ENCODE measurements at places on chromosomes 11 and 22. TPM values are rescaled to one million over a fixed set of nuclear protein-coding genes. Genes with fewer than 3 reads are reported as not detected.

Gene SLC22A6
- not detected for polyA plus RNA-seq

Gene CNTN5
- not detected for polyA plus RNA-seq

Gene WEE1
- polyA plus RNA-seq, result 25.4 TPM

Gene DNHD1
- polyA plus RNA-seq, result 1.6 TPM

GRCh38 chr11:74057249-74058151 is 48.6 kb upstream of the UCP3 start:
- H3K27ac ChIP-seq, result no peak overlapping the region
- no peak overlapping the region for H3K4me3 ChIP-seq
- no peaks in the 10 kb centered on the region for H3K27me3 ChIP-seq
- no peaks in the 10 kb centered on the region for H3K4me1 ChIP-seq
- H3K36me3 ChIP-seq, result peaks cover 18% of the 10 kb centered on the region
- DNase-seq, result no peak

GRCh38 chr11:33258631-33259205 is 1.5 kb downstream of the HIPK3 start:
- H3K4me1 ChIP-seq, result peaks cover 40% of the 10 kb centered on the region
- DNase-seq, result no peak
- H3K27ac ChIP-seq, result peak overlapping the region; percentile 93
- peak overlapping the region; percentile 97 for H3K4me3 ChIP-seq
- H3K27me3 ChIP-seq, result no peaks in the 10 kb centered on the region
- no peaks in the 10 kb centered on the region for H3K36me3 ChIP-seq

GRCh38 chr11:97993562-97993961 is 1027.2 kb upstream of the CNTN5 start:
- H3K27me3 ChIP-seq, result no peaks in the 10 kb centered on the region
- no peaks in the 10 kb centered on the region for H3K36me3 ChIP-seq
- no peaks in the 10 kb centered on the region for H3K4me1 ChIP-seq

DNA sequence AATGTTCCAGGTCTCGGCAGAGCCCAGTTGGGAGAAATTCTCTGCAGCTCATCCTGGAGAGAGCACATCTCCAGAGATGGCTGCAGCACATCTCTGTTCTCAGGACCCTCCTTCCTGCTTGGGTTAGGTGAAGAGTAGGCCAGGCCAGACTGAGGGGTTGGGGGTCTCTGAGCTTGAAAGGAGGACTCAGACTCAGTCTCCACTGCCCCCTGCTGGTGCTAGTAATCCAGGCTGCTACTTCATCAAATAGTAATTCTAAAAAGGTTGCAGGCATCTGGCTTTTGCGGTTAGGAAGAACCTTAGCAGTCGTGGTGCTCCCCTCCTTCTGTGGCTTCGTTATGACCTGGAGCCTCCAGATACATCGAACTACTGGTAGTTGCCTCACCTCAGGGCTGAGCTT is 9.7 kb downstream of the TUB start:
- H3K36me3 ChIP-seq, result no peaks in the 10 kb centered on the region
- H3K27ac ChIP-seq, result no peak overlapping the region
- no peak for DNase-seq
- H3K4me1 ChIP-seq, result no peaks in the 10 kb centered on the region
- H3K27me3 ChIP-seq, result no peaks in the 10 kb centered on the region

GRCh38 chr11:9397746-9398680 is 13.6 kb downstream of the IPO7 start:
- no peak for DNase-seq
- peaks cover 17% of the 10 kb centered on the region for H3K4me1 ChIP-seq
- H3K27ac ChIP-seq, result no peak overlapping the region
- H3K4me3 ChIP-seq, result peak overlapping the region; percentile 16
- H3K36me3 ChIP-seq, result peaks cover 2% of the 10 kb centered on the region
- H3K27me3 ChIP-seq, result no peaks in the 10 kb centered on the region

GRCh38 chr11:64316672-64317324 is 561 bp downstream of the TRMT112 start:
- peaks cover 8% of the 10 kb centered on the region for H3K36me3 ChIP-seq
- H3K4me3 ChIP-seq, result peak overlapping the region; percentile 89
- H3K4me1 ChIP-seq, result peaks cover 31% of the 10 kb centered on the region

DNA sequence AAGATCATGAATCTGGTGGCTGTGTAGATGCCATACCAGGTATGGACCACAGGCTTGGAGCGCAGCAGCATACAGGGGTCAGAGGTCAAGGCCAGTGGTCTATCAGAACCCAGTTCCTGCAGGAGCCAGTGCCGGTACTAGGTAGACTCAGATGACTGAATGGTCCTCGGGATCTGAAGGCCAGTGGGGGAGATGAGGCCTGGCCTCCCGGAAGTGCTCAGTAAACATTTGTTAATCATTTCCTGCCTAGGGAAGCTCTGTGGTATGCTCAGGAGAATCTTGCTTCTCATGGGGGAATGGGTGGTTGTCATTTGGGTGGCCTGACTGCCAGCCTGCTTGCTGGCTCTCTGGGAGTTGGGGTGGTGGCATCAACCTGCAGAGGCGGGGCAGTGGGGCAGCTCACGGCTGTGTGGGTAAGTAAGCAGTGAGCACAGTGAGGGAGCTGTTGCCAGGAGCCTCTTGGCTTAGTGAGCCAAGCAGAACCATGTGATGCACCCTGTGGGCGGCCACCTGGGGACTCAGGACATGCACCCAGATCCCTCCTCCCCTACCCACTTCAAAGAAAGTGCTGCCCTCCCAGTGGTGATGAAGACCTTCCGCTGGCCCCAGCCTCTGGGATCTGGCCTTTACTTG is 33.0 kb downstream of the PTPRJ start:
- peak overlapping the region; percentile 93 for H3K27ac ChIP-seq
- H3K27me3 ChIP-seq, result no peaks in the 10 kb centered on the region
- H3K36me3 ChIP-seq, result no peaks in the 10 kb centered on the region

DNA sequence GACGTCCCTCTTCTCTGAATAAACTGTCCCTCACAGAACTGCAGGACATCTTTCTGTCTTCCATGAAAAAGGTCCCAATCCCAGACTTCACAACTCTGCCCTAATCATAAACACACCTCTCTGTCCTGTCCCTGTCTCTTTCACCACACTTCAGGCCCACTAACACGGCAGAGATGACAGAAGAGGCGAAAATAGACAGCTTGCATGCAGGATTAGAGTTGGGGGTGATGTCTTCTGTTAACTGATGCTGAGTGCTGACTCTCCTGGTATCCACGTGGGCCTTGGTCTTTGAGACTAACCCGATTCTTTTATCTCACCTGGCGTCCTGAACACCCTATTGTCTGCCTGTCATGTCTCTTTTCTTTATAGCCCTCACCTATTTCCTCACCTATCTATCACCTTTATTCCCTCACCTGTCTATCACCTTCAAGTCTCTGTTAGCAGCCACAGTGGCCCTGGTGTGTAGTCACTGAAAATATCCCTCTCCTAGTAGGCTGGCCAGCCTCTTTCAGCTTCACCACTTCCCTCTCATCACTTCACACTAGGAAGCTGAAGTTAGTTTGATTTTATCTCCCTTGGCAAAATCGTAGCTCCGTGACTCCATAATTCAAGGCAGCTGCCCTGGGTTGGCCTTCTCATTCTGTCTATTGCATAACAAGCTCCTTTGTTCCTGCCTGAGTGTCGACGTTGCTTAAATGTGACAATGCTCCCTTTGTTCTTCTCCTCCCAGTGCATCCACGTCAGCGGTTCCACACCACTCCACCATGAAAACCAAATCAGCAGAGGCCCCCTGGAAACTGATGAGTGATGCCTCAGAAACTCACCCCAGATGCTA is 30.6 kb upstream of the DRD2 start:
- no peak for DNase-seq
- H3K27ac ChIP-seq, result no peak overlapping the region
- H3K4me3 ChIP-seq, result no peak overlapping the region
- no peaks in the 10 kb centered on the region for H3K36me3 ChIP-seq

DNA sequence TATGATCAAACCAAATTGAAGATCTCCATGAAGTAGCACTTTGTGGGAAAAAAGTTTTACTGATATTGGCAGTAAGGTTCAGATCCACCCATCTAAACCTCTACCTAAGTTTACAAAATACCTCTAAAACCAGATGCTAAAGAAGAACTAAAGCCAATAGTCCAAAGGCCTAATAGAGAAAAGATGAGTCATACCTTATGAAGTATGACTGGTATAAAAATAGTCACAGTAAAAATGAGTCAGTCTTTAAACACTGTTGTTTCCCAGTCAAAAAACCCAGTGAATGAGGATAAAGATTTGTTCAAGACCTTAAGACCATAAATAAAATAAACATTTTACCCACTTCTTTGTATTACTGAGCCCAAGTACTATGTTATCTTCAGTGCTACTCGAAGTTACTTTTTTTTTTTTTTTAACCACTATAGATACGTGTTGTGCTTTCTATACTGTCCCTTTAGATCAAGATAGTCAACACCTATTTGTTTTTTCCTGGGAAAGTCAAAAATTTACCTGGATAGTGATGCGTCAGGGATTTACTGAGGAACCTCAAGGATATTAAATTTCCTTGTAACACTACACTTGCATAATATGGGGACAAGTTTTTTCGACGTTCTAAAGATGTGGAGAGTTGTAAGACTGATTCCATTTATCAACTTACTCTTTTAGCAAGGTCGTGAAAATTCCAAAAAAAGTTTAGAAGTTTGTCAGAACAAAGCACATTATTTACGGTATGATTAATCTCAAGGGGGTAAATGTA is 87.3 kb downstream of the CCDC73 start:
- no peak for DNase-seq
- H3K27me3 ChIP-seq, result no peaks in the 10 kb centered on the region
- no peaks in the 10 kb centered on the region for H3K4me1 ChIP-seq
- H3K36me3 ChIP-seq, result no peaks in the 10 kb centered on the region
- no peak overlapping the region for H3K4me3 ChIP-seq

- DNase-seq, result no peak
- no peaks in the 10 kb centered on the region for H3K27me3 ChIP-seq
- H3K4me1 ChIP-seq, result peaks cover 41% of the 10 kb centered on the region
These were observed 76.0 kb upstream of the SORL1 start for GRCh38 chr11:121376130-121376529.

- peak overlapping the region; percentile 59 for H3K4me3 ChIP-seq
- no peaks in the 10 kb centered on the region for H3K27me3 ChIP-seq
- DNase-seq, result peak; percentile 48
- peaks cover 98% of the 10 kb centered on the region for H3K4me1 ChIP-seq
These were observed 52.8 kb downstream of the MYH9 start for GRCh38 chr22:36334821-36335603.

DNA sequence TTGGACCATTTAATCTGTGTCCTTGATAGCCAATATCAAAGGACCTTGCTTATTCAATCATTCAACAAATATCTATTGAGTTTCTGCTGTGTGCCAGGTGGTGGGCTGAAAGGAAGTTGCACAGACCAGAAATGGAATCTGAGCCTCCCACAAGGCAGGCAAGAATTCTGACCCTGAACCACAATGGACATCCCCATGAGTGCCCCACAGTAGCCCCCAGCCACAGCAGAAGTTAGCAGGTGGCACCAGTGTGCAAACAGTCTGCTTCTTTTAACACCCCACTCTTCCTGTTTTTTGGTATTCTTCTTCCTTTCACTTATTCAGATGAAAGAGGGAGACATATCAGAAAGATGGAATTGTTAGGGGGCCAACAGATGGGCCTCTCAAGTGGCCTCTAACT is 12.2 kb upstream of the SERPING1 start:
- H3K27me3 ChIP-seq, result no peaks in the 10 kb centered on the region
- H3K4me1 ChIP-seq, result no peaks in the 10 kb centered on the region
- no peak overlapping the region for H3K27ac ChIP-seq
- H3K36me3 ChIP-seq, result no peaks in the 10 kb centered on the region
- no peak for DNase-seq

GRCh38 chr11:76321820-76322524 is 59.0 kb downstream of the THAP12 start:
- H3K4me3 ChIP-seq, result no peak overlapping the region
- DNase-seq, result no peak
- peaks cover 5% of the 10 kb centered on the region for H3K4me1 ChIP-seq
- peaks cover 5% of the 10 kb centered on the region for H3K27me3 ChIP-seq

DNA sequence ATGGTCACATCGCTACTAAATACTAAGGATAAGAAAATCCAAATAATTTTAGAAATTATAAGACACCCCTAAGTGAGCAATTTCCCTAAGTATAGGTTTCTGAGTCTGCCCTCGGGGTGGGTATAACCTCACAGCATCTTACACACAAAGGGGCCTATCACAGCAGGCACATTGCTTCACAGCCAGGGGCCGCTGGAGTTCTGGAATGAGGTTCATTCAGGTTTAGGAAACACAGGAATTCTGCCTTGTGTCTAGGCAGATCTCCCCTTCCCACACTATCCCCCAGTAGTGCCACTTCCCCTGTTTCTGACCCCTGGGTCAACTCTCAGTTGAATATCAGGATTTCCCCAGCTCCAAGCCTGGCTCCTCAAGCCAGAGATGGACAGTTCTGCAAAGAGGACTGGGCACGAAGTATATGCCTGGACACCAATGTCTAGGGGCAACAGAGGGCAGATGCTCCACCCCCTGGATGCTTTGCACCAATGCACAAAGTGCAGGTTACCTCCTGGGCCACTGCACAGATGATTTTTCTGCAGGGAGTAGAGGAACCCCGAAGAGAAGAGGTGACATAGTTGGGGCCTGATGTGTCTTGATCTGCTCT is 11.4 kb downstream of the TUBA8 start:
- no peaks in the 10 kb centered on the region for H3K4me1 ChIP-seq
- no peak overlapping the region for H3K4me3 ChIP-seq
- no peaks in the 10 kb centered on the region for H3K27me3 ChIP-seq

DNA sequence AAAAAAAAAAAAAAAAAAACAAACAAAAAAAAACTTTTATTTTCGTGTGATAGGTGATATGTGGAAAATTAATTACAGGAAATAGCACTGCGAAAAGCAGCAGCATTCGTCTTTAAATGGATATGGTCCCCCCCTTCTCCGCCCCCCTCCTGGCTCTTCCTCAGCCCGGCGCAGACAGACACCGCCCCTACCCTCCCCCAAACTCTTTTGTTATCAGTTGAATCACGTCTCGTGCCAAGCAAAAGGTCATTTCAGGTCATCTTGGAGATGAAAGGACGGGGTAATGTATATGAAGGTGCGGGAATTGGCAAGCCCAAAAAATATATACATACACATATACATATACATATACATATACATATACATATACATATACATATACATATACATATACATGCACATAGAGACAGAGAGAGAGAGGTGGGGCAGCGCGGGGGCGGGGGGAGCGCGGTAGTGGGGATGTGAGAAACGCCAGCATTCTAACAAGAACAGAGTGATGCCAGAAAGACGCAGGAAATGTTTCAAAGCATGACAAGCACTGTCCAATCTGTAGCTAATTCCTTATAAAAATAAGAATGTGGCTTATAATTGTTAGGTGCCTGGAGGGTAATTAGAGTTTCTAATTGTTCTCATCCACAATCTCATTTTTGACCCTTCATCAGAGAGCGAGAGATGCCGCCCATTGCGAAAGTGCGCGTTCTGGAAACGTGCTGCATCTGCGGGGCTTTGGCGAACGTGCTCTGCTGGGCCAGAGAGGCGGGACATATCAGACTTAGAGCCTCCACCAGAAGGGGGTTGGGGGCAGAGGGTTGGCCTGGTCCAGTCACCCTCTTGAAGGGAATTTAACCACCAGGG is 214.5 kb upstream of the UBASH3B start:
- H3K4me3 ChIP-seq, result no peak overlapping the region
- no peaks in the 10 kb centered on the region for H3K36me3 ChIP-seq
- no peak overlapping the region for H3K27ac ChIP-seq

GRCh38 chr11:67345920-67346819 is 7.2 kb downstream of the POLD4 start:
- peak; percentile 39 for DNase-seq
- H3K36me3 ChIP-seq, result no peaks in the 10 kb centered on the region
- H3K27ac ChIP-seq, result peak overlapping the region; percentile 70
- H3K27me3 ChIP-seq, result no peaks in the 10 kb centered on the region
- peaks cover 35% of the 10 kb centered on the region for H3K4me1 ChIP-seq
